BE2C (cell line): ENCODE measurements at places on chromosomes 16 and 17.

DNA sequence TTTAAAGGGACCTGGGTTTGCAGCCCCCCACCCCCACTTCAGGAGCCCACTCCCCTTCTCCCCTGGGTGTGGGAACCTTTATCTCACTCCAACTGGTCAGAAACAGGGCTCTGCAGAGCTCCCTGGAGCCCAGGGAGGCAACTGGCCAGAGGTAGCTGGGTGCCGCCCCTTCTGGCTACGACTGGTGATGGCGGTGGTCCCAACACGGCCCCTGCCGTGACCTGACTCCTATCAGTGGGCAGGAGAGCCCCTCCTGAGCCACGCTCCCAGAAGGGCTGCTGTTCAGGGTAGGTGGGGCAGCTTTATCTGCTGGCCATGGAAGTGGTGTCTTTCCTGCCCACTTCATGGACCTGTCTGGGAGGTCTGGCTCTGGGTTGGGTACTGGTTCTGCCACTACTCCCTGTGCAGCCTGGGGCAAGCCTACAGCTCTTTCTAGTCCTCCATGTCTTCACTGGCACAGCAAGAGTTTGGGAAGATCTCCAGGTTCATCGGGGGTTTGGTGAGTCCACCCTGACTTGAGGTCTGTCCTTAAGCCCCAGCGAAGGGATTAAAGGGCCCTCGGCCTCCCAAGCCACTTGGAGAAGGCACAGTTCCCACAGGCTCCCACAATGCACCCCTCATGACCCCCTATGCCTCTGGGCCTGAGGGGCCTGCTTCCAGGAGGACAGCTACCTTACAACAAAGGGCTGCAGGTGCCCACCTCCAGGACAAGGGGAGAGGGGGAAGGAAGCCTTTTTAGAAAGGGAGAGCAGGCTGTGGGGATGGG is 5.5 kb upstream of the SREBF1 start:
- no peak for DNase-seq

DNA sequence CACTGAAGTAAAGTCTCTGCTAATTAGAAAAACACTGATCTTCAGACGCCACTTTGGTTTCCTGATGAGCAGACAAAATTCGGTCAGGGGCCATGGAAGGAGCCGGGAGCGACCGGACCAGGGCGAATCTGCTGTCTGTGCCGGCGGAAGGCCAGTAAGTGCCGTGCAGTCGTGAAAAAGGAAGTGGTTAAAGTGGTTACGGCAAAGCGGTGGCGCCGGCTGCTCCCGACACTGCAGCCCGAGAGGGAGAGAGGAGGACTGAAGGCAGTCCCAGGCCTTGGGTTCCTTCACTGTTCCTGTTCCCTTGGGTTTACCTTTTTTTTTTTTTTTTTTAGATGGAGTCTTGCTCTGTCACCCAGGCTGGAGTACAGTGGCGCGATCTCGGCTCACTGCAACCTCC is 17.3 kb upstream of the HEXD start:
- no peak for DNase-seq

GRCh38 chr17:51000835-51001638 is 119.6 kb downstream of the SPAG9 start:
- DNase-seq: peak; percentile 25

- DNase-seq: no peak
Observed at GRCh38 chr17:59046192-59046591, 60.5 kb downstream of the TRIM37 start.

DNA sequence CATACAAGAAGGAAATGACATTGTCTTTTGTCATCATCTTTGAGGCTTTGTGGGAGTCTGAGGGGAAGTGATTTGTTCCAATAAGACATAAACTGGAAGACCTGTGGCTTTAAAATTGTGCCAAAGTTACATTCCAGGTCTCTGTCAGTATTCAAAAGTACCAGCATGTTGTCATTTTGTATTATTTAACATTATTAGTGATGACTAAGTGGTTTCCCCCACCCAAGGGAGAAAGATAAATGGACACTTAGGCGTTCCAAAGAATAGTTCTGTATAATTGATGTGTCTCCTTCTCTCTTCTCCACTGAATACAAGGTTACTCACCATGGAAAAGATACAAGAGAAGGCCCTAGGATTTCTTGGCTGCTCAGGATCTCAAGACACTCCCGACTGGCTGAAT is 3.8 kb downstream of the CFAP97D1 start:
- DNase-seq: no peak

DNA sequence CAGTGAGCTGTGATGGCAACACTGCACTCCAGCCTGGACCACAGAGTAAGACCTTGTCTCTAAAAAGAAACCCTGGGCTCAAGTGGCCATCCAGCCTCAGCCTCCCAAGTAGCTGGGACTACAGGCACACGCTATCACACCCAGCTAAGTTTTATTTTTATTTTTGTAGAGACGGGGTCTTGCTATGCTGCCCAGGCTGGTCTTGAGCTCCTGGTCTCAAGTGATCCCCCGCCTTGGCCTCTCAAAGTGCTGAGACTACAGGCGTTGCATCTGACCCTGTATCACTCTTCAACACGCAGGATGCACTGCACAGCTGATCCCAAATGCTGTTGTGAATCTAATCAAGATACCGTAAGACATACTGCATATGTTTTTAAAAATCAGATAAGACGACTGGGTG is 23.0 kb downstream of the ANKRD11 start:
- no peak for DNase-seq

- DNase-seq: no peak
Observed at GRCh38 chr17:17304521-17304985, 1.4 kb downstream of the NT5M start.

GRCh38 chr16:84059111-84059510 is 16.5 kb upstream of the SLC38A8 start:
- DNase-seq: no peak

GRCh38 chr17:57541472-57542394 is 203.4 kb downstream of the CCDC182 start:
- DNase-seq: peak; percentile 90

DNA sequence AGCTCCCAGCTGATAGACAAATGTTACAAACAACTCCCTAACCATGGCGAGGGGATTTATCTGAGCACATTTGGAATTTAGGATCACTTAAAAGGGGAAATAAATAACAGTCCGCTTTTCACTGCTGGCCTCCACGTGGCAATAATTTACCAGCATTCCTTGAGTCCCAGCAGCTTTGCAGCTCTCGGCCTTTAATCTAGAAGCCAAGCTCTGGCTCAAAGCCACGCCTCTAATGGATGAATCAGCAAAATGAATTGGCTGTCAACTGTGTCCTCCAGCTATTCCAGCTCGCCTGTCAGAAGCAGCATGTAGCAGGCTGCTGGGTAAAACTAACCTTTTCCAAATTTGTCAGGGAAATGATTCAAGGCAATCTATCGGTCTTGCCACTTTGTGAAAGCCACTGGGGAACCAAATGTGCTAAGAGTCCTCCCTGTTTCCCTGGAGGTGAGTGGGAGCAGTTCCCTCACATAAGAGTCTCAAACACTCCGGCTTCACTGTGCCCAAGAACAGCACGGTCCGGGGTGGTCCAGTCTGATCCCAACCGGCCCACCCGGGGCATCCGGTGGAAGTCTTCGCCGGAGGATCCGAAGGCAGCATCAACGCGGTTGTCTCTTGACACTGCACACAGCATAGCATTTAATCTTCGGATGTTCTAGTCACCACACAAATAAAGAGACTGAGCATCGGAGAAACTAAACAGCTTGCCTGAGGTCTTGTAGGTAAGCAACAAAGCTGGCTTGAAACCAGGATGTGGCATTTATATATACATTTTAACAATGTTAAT is 143.3 kb downstream of the PARN start:
- DNase-seq: peak; percentile 79

DNA sequence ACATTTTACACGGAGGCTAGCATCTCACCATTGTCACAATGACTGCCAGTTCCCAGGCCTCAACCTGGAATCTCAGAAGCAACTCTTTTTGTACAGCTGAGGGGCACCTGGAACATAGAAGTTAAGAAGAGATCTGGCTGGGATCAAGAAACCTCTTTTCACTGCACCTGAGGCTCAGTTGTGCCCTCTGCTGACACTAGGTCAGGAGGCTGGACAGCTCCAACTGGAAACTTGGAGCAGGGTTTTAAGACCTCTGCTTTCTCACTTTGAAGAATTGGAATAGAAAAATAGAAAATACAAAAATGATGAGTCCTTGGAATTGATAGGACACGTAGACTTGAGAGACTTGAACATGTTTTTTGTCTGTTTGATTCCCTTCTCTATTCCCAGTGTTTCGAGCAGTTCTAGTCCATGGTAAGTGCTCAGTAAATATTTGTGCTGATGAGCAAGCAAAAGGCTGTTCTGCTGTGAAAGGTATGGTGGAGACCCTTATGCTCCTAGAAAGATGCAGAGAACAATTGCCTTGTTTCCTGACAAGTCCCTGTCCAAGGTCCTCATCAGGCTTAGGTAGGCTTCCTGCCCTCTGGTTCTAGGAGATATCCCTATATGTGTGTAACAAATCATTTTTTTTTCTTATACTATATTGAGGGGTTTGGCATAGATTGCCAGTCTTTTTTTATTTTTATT is 13.6 kb upstream of the PPM1D start:
- DNase-seq: no peak

DNA sequence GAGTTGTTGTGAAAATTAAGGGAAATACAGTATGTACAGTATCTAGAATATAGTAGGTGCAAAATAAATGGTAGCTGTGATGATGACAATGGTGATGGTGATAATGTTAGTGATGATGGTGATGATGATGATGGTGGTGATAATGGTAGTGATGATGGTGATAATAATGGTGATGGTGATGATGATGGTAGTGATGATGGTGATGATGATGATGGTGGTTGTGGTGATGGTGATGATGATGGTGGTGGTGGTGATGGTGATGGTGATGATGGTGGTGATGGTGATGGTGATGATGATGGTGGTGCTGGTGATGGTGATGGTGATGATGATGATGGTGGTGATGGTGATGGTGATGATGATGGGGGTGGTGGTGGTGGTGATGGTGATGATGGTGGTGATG is 91.3 kb upstream of the FOXF1 start:
- DNase-seq: no peak

GRCh38 chr17:68004201-68004600 is 7.9 kb upstream of the C17orf58 start:
- no peak for DNase-seq

DNA sequence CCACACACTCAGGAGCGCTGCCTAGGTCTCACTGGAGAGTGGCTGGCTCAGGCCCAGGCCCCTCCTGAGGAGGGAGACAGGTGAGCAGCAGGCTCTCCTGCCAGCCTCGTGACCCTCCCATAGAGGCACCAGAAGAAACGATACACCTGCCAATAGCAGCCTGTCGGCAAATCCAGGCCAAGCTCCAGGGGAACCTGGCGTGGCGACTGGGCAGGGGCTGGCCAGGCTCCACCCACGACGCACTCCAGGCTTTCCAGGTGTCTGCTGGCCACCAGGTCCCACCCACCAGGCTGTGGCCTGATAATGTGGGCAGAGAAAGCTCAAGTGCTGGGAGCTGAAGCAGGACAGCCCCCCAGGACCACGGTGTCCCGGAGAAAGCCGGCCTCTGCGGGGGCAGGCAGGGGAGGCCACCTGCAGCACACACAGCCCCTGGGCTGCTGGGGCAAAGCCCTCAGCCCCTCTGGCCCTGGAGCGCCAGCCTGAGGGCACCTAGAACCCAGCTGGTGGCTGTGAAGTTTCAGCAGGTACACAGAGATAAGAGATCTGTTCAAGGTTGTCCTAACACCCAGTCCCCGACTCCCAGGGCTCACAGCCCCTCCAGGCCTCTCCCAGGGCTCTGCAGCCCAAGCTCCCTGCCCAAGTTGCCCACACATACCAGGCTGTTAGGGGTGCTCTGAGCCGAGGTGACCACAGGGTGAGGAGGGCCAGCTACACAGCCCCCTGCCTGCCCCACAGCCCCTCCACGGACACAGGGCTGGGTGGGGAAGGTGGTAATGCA is 2.4 kb downstream of the PGAP6 start:
- DNase-seq: no peak

GRCh38 chr17:77133087-77133638 is 7.6 kb upstream of the SEC14L1 start:
- no peak for DNase-seq

GRCh38 chr16:51290442-51291285 is 139.6 kb upstream of the SALL1 start:
- no peak for DNase-seq

DNA sequence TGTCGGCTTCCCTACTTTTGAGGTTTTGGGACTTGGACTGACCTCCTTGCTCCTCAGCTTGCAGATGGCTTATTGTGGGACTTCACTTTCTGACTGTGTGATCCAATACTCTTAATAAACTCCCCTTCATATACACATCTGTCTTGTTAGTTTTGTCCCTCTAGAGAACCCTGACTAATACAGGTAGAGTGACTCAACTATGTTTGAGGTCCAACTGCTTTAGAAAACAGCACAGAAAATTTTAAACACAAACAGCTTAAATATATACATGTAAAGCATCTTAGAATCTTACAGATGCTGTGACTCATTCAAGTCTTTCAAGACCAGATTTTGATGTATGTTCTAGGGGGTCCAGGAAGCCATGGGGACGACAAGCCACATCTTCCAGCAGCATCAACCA is 11.7 kb downstream of the SDK2 start:
- DNase-seq: no peak

DNA sequence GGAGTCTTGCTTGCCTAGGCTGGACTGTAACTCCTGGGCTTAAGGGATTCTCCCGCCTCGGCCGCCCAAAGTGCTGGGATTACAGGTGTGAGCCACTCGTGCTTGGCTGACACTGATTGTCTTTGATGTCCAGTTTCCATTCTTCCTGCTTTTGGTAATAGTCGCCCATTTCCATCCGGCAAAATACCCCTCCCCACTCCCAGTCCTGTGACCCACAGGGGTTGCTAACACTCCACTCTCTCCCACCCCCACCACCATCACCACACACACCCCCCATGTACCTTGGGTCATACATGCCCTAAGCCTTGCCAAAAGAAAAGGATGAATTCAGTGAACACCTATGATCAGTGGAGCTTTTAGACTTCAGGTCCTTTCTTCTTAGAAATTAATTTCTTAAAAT is 52.8 kb upstream of the MYH10 start:
- no peak for DNase-seq

GRCh38 chr16:51701025-51701424 is 550.0 kb upstream of the SALL1 start:
- no peak for DNase-seq

DNA sequence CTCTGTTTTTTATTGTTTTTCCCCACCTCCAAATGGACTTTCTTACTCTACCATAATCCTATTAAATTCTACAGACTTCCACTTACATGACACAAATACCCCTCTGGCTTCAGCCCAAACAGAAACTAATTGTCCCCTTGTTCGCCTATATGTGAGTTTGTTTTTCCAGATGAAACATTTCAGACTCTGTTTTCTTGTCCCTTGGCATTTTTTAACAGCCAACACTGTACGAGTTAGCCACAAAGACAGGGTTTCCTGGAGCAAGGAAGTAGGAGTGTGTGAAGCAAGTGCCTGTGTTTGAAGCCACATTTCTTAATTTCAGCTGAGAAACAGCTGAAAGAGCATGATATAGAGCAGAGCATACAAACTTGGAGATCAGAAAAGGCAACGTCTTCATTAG is 382.2 kb upstream of the CDH5 start:
- DNase-seq: no peak

- DNase-seq: no peak
Observed at GRCh38 chr17:50027881-50028735, 27.8 kb upstream of the ITGA3 start.

GRCh38 chr17:27526604-27527002 is 70.4 kb downstream of the KSR1 start:
- no peak for DNase-seq

GRCh38 chr17:44530896-44531418 is 26.3 kb upstream of the FZD2 start:
- no peak for DNase-seq

- DNase-seq: no peak
Observed at GRCh38 chr17:360092-360750, 7.6 kb upstream of the RPH3AL start.
